Tongue (tissue), 3 donors: ENCODE measurements at places on chromosomes 5 and 9. TPM values are rescaled to one million over a fixed set of nuclear protein-coding genes. Genes with fewer than 3 reads are reported as not detected.

DNA sequence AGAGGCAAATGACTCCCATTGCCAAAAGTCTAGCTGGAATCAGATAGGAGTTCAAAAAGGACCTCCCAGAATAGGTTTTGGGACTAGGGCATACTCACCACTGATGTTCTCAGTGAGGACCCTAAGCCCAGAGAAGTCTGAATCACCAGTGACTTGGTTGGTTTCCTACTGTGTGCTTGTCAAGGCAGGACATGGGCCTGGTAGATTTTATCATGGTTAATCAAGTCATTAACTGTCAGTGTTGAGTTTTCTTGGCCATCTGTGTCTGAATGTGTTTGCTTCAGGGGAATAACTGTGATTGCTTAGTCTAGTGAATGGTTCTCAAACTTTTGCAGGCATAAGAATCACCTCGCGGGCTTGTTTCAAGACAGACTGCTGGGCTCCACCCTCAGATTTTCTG lies 99.0 kb upstream of the GDNF start:
- DNase-seq: no peak

DNA sequence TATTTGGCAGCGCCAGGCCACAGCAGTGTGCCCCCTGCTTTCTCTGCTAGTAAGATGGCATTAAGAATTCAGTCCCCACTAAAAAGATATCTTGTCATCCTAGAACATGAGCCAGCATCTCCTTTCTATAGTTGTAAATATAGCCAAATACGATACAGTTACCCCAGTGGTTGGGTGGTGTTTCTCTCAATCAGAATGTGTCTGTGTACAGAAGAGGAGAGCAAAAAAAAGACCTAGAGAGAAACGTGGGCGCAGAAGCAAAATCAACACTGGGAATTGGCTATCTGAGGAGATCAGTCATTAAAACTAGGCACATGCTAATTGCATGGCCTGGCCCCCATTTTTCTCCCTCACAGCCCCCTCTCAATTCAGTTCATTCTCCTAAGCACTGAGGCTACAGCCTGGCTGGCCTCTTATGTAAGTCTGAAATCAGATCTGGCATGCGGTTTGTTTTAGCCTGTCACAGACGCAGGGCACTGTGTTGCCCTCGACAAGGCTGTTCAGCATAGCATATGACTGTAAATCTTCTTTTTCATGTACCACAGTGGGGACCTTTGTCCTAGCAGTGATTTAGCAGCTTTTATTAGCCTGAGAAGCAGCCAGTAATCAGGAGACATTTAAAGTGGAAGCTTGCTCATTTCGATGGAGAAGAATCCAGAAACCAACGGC lies 57.8 kb downstream of the RORB start:
- DNase-seq: peak; percentile 37

PCDHGB3 gene
- 5.7 TPM for total RNA-seq

DNA sequence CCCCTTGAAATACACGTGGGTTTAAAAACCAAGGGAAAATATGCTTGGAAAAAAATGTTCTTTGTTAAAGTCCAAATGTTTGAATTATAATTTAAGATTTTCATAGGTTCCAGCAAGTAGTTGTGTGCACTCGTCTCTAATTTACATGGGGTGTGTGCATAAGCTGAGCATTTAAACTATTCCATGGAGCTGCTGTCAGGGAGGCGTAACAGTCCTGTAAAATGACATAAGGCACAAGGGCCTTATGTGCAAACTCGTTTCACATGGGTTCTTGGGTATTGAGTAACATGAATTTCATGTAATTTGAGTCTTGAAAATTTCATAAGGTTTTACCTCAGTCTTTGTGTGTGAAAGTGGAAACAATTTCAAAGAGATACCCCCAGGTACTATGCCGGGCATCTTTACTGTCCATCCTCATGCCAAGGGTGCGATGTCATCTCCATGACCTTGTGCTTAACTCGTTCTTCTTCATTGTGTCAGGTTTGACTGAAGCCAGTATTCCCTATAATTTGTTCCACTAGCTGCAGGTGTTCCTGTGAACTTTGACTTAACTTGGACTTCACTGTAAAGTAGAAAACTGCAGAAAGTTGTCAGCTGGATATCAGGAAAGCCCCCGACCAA lies 359.3 kb downstream of the SH3GL2 start:
- peak; percentile 20 for DNase-seq

GRCh38 chr9:109826559-109826958 lies 46.6 kb downstream of the PALM2AKAP2 start:
- no peak for DNase-seq

DNA sequence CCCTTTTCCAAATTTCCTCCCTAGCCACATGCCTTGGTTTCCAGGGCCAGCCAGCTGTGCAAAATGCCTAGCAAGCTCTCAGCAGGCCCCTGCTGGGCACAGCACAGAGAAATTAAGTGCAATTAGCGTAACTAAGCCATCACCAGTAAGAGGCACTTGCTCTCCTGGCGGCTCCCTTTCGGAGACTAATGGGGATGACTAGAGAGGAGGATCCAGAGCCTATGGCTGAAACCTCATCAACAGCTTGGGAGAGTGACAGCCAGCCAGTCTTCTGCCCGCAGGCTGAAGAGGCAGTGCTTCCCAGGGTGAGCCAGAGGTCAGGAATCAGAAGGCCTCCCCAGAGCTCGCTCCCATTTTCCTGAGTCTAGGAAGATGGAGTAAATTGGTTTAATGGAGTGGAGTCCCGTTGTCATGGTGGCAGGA lies 108.4 kb downstream of the KCNIP1 start:
- no peak for DNase-seq

DNA sequence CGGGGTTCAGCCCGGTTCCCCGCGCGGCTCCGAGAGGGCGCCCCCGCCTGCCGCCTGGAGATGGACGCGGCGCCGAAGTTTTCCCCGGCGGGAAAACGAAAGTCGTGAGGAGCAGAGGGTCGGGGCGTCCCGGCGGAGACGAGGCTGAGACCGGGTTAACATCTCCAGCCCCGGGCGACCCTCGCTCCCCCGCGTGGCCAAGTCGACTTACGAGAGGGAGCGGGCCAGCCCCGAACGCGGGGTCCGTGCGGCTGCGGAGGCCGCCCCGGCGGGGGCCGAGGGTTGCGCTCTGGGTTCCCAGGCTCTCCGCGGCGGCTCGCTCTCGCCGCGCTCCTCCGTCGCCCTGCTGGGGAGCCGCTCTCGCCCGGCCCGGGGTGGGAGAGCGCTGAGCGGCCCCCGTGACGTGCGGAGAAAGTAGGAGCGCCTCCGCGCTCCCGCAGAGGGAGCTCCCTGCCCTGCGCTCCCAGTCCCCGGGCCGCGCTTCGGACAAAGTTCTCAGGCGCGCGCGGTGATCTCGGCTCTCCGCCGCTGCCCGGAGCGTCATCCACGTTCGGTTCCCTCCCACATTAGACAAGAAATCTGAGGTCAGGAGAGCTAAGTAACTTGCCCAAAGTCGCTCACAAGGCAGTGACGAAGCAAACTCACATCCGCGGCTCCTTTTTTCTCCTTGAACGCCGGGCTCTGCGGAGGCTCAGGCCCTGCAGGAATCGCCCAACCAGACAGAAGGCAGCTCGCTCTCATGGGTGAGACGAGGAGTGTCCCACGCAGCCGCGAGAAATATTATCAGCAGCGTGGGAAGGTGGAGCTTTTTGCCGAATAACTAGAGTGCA lies 1.2 kb upstream of the GCNT4 start:
- DNase-seq: peak; percentile 72

DNA sequence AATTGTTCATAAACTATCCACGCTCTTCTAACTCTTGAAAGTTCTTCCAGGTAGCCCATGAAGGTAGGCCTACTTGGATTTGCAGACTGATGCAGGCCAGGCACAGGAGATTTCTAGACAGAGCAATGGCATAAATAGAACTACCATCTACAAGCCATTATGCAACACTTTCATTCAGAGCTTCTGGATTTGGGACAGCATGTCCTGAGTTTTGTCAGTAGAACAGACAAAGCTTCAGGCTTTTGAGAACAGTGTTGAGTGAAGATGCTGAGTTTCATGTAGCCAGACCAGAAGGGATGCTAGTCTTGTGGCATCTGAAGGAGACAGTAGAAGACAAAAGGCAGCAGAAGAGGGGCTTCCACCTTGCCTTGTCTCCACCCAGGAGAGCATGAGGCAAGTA lies 196.6 kb downstream of the TRIM32 start:
- no peak for DNase-seq

MARVELD2 gene
- 3.2 TPM for total RNA-seq

DNA sequence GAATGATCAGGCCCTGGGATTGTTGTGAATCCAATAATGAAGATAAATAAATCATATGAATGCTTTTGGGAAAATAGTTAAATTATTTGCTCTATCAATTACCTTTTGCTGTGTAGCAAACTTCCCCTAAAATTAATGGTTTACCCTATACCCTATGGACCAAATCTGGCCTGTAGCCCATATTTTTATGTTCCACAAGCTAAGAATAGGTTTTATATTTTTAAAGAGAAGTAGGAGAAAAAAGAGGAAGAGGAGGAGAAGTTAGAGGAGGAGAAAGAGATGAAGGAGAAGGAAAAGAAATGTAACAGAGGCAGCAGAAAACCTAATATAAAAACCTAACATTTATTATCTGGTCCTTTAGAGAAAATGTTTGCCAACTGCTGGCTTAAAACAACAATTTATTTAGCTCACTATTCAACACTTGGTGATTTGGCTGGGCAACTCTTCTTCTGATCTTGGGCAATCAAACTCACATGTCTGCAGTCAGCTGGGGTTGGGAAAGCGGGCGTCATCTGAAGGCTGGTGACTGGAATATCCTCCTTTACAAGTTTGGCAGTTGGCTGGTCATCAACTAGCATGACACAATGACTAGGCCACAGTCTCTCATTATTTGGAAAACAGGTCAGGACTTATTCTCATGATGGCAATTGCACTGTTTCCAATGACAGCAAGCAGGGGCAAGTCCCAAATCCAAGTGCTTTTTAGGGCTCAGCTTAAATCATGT lies 522.9 kb downstream of the RASEF start:
- DNase-seq: no peak

- DNase-seq: peak; percentile 6
Observed at GRCh38 chr5:52139888-52140615, 647.7 kb upstream of the ITGA1 start.

DNA sequence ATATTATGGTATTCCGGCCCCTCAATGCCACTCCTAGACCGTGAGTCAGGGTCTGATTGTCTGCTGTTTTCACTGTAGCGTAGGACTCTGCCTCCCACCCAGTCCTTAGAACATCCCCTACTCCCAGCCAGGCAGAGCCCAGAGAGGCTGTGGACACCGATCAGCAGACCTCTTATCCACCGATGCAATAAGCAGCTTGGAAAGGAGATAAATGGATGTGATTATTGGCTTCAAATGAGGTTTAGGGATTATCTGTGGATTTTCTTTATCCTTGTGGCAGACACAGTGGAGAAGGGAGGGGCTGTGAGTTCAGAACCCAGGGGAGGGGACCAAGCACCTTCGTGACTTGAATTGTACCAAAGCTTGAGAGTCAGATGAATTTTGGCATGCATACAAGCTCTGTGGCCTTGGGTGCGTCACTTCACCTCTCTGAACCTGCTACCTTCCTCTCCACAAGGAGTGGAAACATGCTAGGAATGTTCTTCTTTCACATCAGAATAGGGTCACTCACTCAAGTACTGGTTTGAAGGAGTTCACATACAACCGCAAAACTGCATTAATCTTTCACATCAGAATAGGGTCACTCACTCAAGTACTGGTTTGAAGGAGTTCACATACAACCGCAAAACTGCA lies 83.1 kb upstream of the CPLX2 start:
- no peak for DNase-seq
